ENCODE measurements at places on chromosomes 2 and 18. TPM values are rescaled to one million over a fixed set of nuclear protein-coding genes. Genes with fewer than 3 reads are reported as not detected.

Gene ORC2
- total RNA-seq: 14.5 TPM

DNA sequence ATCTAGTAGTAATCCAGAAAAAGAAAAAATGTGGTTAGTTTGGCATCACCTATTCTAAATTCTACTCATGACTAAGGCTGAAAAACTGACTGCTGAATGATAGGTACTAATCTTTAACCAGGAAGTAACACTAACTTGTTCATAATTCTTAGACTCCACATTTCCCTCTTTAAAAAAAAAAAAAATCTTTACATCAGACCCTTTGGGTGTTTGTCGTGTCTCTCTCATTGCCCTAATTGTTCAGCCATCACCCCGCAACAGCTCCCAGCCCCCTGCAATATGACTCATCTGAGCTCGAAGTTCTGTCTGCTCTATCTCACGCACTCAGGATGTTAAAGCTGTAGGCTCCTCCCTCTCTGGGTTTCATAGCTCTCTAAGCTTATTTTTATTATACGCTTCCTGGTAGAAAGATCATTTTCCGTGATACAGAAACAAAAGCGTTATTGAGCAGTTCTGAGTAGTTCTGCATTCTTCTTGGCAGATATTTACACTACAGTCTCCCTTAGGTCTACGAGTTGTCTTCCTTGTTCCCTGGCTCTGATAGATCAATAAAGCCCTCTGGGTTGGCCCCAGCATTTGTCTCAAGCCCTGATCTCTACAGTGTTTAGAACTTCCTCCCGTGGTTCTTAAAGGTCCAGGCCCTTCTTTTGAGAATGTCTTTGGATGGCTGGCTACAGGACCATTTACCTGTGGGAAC lies 95.6 kb downstream of the TNFRSF11A start:
- peak overlapping the region; percentile 2 for H3K4me3 ChIP-seq
- peaks cover 6% of the 10 kb centered on the region for H3K27me3 ChIP-seq
- H3K27ac ChIP-seq: peak overlapping the region; percentile 6
- peaks cover 7% of the 10 kb centered on the region for H3K4me1 ChIP-seq

Gene IGFBP5
- total RNA-seq: 29.5 TPM

Gene ATP6V1B1
- total RNA-seq: 2.5 TPM

Gene SEC11C
- total RNA-seq: 10.1 TPM

All from osteoblast (primary cell).